ENCODE measurements at places on chromosomes 6 and 20. TPM values are rescaled to one million over a fixed set of nuclear protein-coding genes. Genes with fewer than 3 reads are reported as not detected.

IL20RA gene
- total RNA-seq: 0.26 TPM

TFAP2A gene
- total RNA-seq: not detected

SIRPB2 gene
- not detected for total RNA-seq

FNDC1 gene
- not detected for total RNA-seq

PHACTR1 gene
- 0.16 TPM for total RNA-seq

ATRN gene
- total RNA-seq: 38.3 TPM

ENPP3 gene
- under 0.01 TPM for total RNA-seq

BMP5 gene
- 0.13 TPM for total RNA-seq

TMEM217 gene
- 2.5 TPM for total RNA-seq

HLA-DQA2 gene
- total RNA-seq: not detected

BTNL2 gene
- not detected for total RNA-seq

NKAIN4 gene
- total RNA-seq: 3.7 TPM

SAPCD1 gene
- not detected for total RNA-seq

ANKRD6 gene
- total RNA-seq: 6.9 TPM

HLA-DQA1 gene
- total RNA-seq: not detected

ULBP3 gene
- total RNA-seq: 4.7 TPM

CLDN20 gene
- total RNA-seq: not detected

RUNX2 gene
- total RNA-seq: 12.8 TPM

CCN6 gene
- total RNA-seq: not detected

LPA gene
- total RNA-seq: not detected

SLC17A2 gene
- not detected for total RNA-seq

BPI gene
- total RNA-seq: 0.13 TPM

SCUBE3 gene
- 0.16 TPM for total RNA-seq

ENPP4 gene
- total RNA-seq: 0.39 TPM

IYD gene
- not detected for total RNA-seq

TP53TG5 gene
- total RNA-seq: not detected

TMEM200A gene
- total RNA-seq: 5.0 TPM

BHLHE23 gene
- total RNA-seq: not detected

SPATA2 gene
- total RNA-seq: 3.5 TPM

PDYN gene
- total RNA-seq: not detected

MEI4 gene
- not detected for total RNA-seq
